PC-9 (cell line): ENCODE measurements at places on chromosomes 7 and 10. TPM values are rescaled to one million over a fixed set of nuclear protein-coding genes. Genes with fewer than 3 reads are reported as not detected.

Gene ADCYAP1R1
- total RNA-seq = not detected in 2 replicates

- no peak overlapping the region for H3K4me3 ChIP-seq
- H3K4me1 ChIP-seq = no peaks in the 10 kb centered on the region
- H3K36me3 ChIP-seq = no peaks in the 10 kb centered on the region
Observed at GRCh38 chr10:92451431-92451830, 122.5 kb downstream of the IDE start.

DNA sequence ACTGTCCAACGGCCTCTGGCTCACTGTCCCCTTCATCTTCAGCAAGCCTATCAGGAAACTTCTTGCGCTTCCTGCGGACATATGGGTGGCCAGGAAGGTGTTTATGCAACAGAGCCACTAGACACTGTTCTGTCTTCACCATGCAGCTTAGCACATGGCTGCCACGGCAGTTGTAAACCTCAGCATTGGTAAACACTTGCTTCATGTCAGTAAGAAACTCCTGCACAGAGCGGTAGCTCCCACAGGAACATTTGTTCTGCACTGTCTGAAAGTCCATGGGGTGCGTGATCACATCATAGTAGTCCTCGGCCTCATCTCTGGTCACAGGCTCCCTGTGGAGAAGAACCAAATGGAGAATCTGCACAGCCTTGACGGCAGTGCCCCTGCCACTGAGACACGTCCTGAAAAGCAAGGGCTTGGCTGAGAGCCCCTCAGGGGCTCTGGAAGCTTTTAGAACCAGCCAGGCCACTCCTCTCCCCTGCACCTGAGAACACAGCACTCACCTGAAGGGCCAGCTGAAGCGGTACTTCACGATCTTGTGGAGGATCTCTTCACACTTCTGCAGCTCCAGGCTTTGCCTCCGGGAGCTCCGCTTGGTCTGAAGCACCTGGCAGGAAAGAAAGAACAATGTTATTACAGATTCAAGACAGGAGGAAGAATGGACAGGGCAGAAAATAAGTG lies 8.8 kb downstream of the FZD9 start:
- H3K4me3 ChIP-seq = no peak overlapping the region
- H3K27ac ChIP-seq = no peak overlapping the region
- no peaks in the 10 kb centered on the region for H3K27me3 ChIP-seq
- DNase-seq = no peak
- H3K4me1 ChIP-seq = no peaks in the 10 kb centered on the region

GRCh38 chr10:50593523-50594376 lies 30.0 kb downstream of the SGMS1 start:
- H3K27ac ChIP-seq = no peak overlapping the region
- DNase-seq = no peak
- no peak overlapping the region for H3K4me3 ChIP-seq
- peaks cover 10% of the 10 kb centered on the region for H3K36me3 ChIP-seq

Gene CALCR
- total RNA-seq = not detected in 2 replicates

GRCh38 chr7:137846827-137847567 lies at the start of gene DGKI:
Gene DGKI, minus strand, starts transcription at chr7:137846974.
- H3K4me3 ChIP-seq = no peak within 1 kb of the TSS
- H3K27ac ChIP-seq = no peak within 1 kb of the TSS
- no peaks in the 10 kb centered on the region for H3K36me3 ChIP-seq

Gene SFXN2
- total RNA-seq = 5.3 and 5.4 TPM in 2 replicates

DNA sequence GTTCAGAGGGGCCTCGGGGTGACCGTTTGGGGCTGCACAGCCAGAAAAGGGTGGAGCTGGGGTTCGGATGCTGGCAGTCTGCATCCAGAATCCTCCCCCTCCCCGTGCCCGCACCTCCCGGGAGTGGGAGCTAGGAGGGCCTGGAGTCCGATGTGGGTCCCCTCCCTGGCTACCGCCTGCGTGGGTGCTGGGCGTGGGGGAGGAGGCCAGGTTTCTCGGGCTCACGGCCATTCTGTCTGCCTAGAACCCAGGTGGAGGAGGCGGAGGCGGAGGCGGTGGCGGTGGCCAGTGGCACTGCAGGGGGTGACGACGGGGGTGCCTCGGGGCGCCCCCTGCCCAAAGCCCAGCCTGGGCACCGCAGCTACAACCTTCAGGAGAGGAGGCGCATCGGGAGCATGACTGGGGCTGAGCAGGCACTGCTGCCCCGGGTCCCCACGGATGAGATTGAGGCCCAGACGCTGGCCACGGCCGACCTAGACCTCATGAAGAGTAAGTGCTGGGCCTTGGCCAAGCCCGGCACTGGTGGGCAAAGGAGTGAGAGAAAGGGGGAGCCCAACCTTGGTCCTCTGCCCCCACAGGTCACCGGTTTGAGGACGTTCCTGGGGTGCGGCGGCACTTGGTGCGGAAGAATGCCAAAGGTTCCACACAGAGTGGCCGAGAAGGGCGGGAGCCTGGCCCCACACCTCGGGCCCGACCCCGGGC lies 7.0 kb downstream of the SLC4A2 start:
- no peak overlapping the region for H3K4me3 ChIP-seq
- H3K27ac ChIP-seq = no peak overlapping the region
- no peak for DNase-seq
- H3K36me3 ChIP-seq = peaks cover 21% of the 10 kb centered on the region
- peaks cover 24% of the 10 kb centered on the region for H3K4me1 ChIP-seq

- H3K36me3 ChIP-seq = no peaks in the 10 kb centered on the region
- no peak overlapping the region for H3K4me3 ChIP-seq
- no peak for DNase-seq
- H3K27ac ChIP-seq = no peak overlapping the region
- H3K27me3 ChIP-seq = peaks cover 54% of the 10 kb centered on the region
Observed at GRCh38 chr7:70795948-70796347, 336.0 kb upstream of the GALNT17 start.

GRCh38 chr10:28316696-28317095 lies 13.8 kb upstream of the MPP7 start:
- H3K4me1 ChIP-seq = no peaks in the 10 kb centered on the region
- H3K27ac ChIP-seq = no peak overlapping the region
- H3K36me3 ChIP-seq = no peaks in the 10 kb centered on the region
- H3K4me3 ChIP-seq = no peak overlapping the region

DNA sequence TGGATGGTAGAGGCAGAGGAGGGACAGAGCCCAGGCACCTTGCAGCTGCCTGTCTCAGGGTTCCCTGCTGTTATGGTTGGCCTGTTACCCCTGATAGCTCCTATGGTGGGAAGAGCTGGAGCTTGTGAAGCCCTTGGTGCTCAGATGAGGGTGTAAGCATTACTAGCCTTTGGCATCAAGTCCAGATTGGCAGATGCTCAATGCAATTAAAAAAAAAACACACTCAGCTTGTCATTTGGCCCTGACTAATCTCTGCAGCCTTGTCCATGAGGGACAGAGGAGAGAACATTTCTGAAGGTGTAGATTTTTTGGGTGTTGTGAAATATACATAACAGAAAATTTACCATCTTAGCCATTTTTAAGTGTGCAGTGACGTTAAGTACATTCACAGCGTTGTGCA lies 86.3 kb downstream of the PLPP4 start:
- H3K4me1 ChIP-seq = no peaks in the 10 kb centered on the region
- no peak overlapping the region for H3K27ac ChIP-seq
- no peaks in the 10 kb centered on the region for H3K27me3 ChIP-seq
- H3K36me3 ChIP-seq = no peaks in the 10 kb centered on the region
- no peak for DNase-seq

- DNase-seq = no peak
- H3K27ac ChIP-seq = no peak overlapping the region
- no peak overlapping the region for H3K4me3 ChIP-seq
- H3K4me1 ChIP-seq = no peaks in the 10 kb centered on the region
- H3K27me3 ChIP-seq = no peaks in the 10 kb centered on the region
Observed at GRCh38 chr7:147636553-147636952, 954.0 kb upstream of the C7orf33 start.

DNA sequence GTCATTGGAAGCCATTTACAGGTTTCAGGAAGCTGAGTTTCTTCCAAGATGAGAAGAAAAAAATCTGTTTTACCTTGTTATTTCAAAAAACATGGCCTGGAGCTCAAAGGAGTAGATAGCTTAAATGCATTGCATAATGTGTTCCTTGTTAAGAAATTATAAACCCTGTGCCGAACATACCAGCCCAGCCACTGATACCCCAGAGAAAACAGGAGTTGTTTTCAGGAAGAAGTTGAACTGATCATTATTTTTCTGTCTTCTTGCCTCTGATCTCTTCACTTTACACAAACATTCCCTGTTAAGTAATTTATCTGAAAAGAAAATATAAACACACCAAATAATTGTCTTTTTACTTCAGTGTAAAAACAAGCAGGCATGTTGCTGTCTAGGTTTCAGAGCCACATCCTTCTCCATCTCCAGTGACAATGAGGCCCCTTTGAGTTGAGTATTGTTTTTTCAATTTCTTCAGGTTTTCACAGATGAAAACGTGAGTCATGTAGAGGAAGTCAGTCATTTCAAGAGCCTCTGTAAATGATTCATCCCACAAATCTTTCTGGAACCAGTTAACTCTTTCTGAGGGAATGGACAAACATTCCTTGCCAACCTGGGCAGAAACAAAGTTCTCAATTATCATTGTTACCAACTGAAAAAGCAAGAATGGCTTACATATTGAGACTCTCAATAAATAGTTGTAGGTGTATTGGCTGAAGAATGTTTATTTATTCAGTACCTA lies 244.2 kb downstream of the IPMK start:
- no peaks in the 10 kb centered on the region for H3K36me3 ChIP-seq
- H3K27me3 ChIP-seq = no peaks in the 10 kb centered on the region
- DNase-seq = peak; percentile 71
- H3K27ac ChIP-seq = peak overlapping the region; percentile 46

Gene ATRNL1
- not detected in 2 replicates for total RNA-seq

Gene GPRIN2
- total RNA-seq = 33.1 and 53.6 TPM in 2 replicates

GRCh38 chr10:99442394-99442793 lies 12.0 kb upstream of the GOT1 start:
- no peak overlapping the region for H3K4me3 ChIP-seq
- no peaks in the 10 kb centered on the region for H3K4me1 ChIP-seq
- H3K36me3 ChIP-seq = no peaks in the 10 kb centered on the region

Gene ABCC2
- 132 and 174 TPM in 2 replicates for total RNA-seq

Gene APBB1IP
- total RNA-seq = not detected in 2 replicates

GRCh38 chr7:151914051-151914450 lies 37.1 kb upstream of the PRKAG2 start:
- DNase-seq = no peak
- H3K4me1 ChIP-seq = no peaks in the 10 kb centered on the region
- peaks cover 85% of the 10 kb centered on the region for H3K27me3 ChIP-seq
- no peak overlapping the region for H3K4me3 ChIP-seq
- H3K36me3 ChIP-seq = no peaks in the 10 kb centered on the region
- no peak overlapping the region for H3K27ac ChIP-seq

- no peaks in the 10 kb centered on the region for H3K27me3 ChIP-seq
- H3K36me3 ChIP-seq = no peaks in the 10 kb centered on the region
- no peak for DNase-seq
- H3K4me3 ChIP-seq = no peak overlapping the region
Observed at GRCh38 chr10:102626026-102626685, 18.1 kb upstream of the TRIM8 start.

Gene AKR1C8
- total RNA-seq = 2.7 and 4.0 TPM in 2 replicates

- no peak for DNase-seq
- no peaks in the 10 kb centered on the region for H3K27me3 ChIP-seq
- peaks cover 5% of the 10 kb centered on the region for H3K4me1 ChIP-seq
- H3K36me3 ChIP-seq = no peaks in the 10 kb centered on the region
- no peak overlapping the region for H3K27ac ChIP-seq
Observed at GRCh38 chr7:2623698-2624014, 8.1 kb upstream of the TTYH3 start.

- peaks cover 12% of the 10 kb centered on the region; the same call in 1 of the 2 replicates for H3K36me3 ChIP-seq
- peak; percentile 67 for DNase-seq
- no peak overlapping the region for H3K27ac ChIP-seq
- H3K4me3 ChIP-seq = no peak overlapping the region
- no peaks in the 10 kb centered on the region for H3K4me1 ChIP-seq
Observed at GRCh38 chr7:123682690-123683089, 27.0 kb downstream of the LMOD2 start.

Gene FAM25G
- 3.2 TPM in 1 of 2 replicates, not detected in the other for total RNA-seq

GRCh38 chr10:71727738-71728737 lies 8.5 kb upstream of the C10orf105 start:
- peaks cover 56% of the 10 kb centered on the region for H3K4me1 ChIP-seq
- H3K36me3 ChIP-seq = no peaks in the 10 kb centered on the region
- H3K27me3 ChIP-seq = no peaks in the 10 kb centered on the region
- DNase-seq = peak; percentile 59

GRCh38 chr10:24457661-24458318 lies 248.9 kb downstream of the KIAA1217 start:
- DNase-seq = peak; percentile 79
- no peaks in the 10 kb centered on the region for H3K36me3 ChIP-seq
- H3K27ac ChIP-seq = peak overlapping the region; percentile 73
- H3K27me3 ChIP-seq = no peaks in the 10 kb centered on the region

DNA sequence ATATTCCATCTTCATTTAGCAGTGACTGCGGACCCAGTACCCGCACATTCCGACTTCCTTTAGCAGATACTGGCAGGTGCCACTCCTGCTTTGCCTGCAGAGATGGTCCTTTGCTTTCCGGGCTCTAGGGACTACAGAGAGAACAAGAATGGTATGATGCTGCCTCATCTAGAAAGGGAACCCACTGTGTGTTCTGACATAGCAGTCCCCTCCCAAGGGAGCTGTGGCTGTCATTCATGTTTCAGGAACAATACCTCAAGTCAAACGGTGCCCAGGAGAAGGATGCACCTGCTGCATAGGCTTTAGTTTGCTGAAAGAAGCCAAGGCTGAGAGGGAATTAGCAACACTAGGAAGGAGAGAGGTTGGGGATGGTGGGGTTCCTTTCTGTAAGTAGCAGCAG lies 15.9 kb upstream of the TMEM72 start:
- no peak for DNase-seq
- no peak overlapping the region for H3K27ac ChIP-seq
- H3K4me3 ChIP-seq = no peak overlapping the region
- H3K36me3 ChIP-seq = no peaks in the 10 kb centered on the region
- H3K27me3 ChIP-seq = peaks cover 8% of the 10 kb centered on the region

Gene PAX4
- total RNA-seq = not detected in 2 replicates

Gene SEPHS1
- 49.9 and 63.0 TPM in 2 replicates for total RNA-seq

- peaks cover 14% of the 10 kb centered on the region; the same call in 1 of the 2 replicates for H3K27me3 ChIP-seq
- H3K4me1 ChIP-seq = no peaks in the 10 kb centered on the region
- H3K27ac ChIP-seq = no peak overlapping the region
Observed at GRCh38 chr10:133010095-133010842, 67.9 kb upstream of the CFAP46 start.

DNA sequence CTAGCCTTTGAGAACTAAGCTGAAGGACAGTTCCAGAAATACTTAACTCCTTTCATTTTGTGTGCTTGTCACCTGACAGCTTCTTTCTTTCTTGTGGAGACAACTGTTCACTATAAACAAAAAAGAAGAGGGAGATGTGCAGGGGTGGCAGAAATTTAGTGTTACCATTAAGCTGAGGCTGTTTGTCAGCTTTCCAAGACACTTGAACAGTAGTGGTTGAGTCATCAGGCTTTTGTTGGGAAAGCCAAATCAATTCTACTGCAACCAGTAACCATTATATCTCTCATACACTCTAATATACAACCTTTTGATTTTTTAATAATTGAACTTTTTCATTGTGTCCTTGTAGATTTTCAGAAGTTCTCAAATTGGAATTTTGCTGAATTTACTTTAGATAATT lies 75.3 kb downstream of the POLL start:
- no peaks in the 10 kb centered on the region for H3K36me3 ChIP-seq
- no peaks in the 10 kb centered on the region for H3K27me3 ChIP-seq
- no peak for DNase-seq
- H3K4me3 ChIP-seq = no peak overlapping the region
- no peak overlapping the region for H3K27ac ChIP-seq
- H3K4me1 ChIP-seq = no peaks in the 10 kb centered on the region

GRCh38 chr7:88218836-88219605 lies 817 bp downstream of the SRI start:
- H3K4me1 ChIP-seq = peaks cover 37% of the 10 kb centered on the region
- H3K27me3 ChIP-seq = no peaks in the 10 kb centered on the region
- peak overlapping the region; percentile 77 for H3K4me3 ChIP-seq
- H3K36me3 ChIP-seq = peaks cover 41% of the 10 kb centered on the region
- H3K27ac ChIP-seq = peak overlapping the region; percentile 97
